ENCODE measurements at places on chromosomes 2 and 18.
A peak's percentile ranks its signal among the peaks of the same experiment; 100 is the strongest.

- no peak for DNase-seq
Observed at GRCh38 chr18:22185273-22185672, 15.9 kb downstream of the GATA6 start.

DNA sequence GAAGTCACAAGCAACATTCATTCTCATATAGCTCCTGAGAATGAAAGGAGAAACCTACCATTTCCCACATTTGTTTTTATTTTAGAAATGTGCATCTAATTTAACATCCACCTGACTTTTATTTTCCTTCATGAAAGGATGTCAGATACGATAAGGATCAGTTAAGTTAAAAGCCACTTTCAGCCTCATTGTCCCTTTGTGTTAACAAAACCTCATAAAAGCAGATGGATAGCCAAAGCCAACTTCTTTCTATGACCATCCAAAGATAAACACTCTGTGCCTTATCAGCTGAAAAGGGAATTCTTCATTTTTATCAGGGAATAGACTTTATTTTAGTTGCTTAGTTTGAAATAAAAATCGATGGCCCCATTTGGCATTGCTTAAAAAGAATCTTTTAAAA lies 25.7 kb upstream of the RIT2 start:
- DNase-seq = no peak

DNA sequence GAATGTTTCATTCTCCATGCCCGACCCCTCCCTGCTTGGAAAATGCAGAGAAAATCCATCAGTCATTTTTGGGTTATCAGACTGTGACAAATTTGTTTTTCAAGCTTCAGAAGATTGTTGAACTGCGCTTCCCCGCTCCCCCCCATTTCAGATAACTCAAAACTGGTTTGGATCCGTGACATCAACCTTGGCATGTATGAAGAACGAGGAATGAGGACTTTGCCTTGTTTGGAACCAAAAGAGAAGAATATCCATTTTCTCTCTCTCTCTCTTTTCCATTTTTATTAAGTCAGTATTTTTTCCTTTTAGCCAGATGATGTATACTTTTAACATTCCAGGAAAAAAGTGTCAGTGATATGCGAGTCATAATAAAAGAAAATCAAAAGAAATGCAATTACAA lies 171.6 kb downstream of the BCL2 start:
- DNase-seq = no peak

DNA sequence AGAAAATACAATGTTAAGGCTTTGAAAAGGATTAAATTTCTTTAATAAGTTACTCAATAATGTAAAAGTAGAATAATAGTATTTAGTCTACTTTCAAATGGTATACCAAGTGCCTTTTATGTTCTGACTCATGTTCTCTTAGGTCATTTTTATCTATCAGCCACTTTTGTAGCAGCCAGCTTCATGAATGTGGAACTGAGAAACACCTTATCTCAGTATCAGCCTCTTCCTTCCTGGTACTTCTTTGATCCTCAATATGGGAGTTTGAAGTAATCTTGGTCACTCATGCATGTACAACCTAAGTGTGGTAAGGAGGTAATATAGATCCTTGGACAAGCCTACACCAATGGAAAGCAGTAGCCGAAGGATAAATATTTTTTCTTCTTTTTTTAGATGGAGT lies 180.4 kb upstream of the NRXN1 start:
- DNase-seq = no peak

DNA sequence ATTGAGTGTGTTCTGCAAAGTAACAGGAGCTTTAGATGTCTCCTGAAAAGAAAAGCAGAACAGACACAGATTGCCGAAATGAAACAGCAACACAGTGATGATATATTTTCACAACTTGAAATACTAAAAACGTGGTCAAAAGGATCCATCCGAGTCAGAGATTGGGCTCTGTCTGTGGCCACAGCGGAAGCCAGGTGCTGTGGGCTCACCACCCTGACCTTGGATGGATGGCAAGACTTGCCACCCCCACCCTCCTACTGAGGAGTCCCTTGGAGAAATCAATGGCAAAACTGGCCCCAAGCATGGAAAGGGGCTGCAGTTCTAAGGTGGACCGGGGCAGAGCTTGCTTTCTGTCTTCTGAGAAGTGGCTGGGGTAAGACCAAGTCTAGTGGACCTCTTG lies 31.4 kb upstream of the ACKR3 start:
- no peak for DNase-seq

GRCh38 chr18:48996901-48997463 lies 46.2 kb upstream of the SMAD7 start:
- DNase-seq = peak; percentile 70

- no peak for DNase-seq
Observed at GRCh38 chr18:3225588-3225987, 5.8 kb upstream of the MYOM1 start.

DNA sequence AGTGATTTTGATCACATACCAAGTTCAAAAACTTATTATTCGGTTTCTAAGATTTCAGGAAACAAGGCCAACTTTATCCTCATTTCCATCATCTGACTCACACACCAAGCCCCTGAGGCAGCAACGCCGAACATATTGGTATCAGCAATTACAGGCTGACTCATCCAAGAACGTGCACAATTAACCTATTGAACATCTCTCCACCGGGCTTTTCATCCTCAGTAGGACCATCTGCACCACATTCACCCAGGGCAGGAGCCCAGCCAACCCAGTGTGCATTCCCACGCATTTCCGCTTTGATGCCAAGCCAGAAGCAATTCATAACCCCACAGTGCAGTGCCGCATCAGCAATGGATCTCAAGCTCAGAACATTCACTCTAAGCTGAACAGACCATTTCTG lies 52.9 kb downstream of the SCG2 start:
- no peak for DNase-seq

DNA sequence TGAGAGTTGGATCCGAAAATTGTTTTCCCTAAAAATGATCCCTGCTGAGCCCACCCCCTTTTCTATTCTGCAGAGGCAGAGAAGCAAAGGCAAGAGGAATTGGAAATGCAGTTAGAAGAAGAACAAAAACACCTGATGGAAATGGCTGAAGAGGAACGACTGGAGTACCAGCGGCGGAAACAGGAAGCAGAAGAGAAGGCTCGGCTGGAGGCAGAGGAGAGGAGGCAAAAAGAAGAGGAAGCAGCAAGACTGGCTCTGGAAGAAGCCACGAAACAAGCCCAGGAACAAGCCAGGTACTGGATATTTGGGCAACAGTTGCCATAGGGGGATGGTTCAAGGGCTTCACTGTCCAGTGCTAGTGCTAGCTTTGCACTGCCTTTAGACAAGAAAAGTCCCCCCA lies 41.7 kb downstream of the SUMO1 start:
- no peak for DNase-seq

GRCh38 chr18:58726671-58727070 lies 55.4 kb downstream of the MALT1 start:
- DNase-seq = no peak

DNA sequence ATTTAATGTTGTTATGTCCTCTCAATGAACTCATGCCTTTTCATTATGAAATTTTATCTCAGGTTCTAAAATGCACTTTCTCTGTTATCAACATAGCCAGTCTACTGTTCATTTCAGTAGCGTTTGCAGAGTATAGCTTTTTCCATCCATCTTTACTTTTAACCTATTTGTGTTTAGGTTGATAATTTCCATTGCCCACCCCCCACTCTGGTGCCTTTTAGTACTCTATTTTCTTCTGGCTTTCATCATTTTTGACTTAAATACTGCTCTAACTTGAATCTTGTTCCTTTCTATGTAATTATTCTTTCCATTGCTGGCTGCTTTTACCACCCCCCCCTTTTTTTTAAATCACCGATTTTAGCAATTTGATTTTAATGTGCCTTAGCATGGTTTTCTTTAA lies 585.0 kb upstream of the LRATD1 start:
- DNase-seq = no peak

- DNase-seq = no peak
Observed at GRCh38 chr18:63322206-63322605, 2.6 kb upstream of the BCL2 start.

DNA sequence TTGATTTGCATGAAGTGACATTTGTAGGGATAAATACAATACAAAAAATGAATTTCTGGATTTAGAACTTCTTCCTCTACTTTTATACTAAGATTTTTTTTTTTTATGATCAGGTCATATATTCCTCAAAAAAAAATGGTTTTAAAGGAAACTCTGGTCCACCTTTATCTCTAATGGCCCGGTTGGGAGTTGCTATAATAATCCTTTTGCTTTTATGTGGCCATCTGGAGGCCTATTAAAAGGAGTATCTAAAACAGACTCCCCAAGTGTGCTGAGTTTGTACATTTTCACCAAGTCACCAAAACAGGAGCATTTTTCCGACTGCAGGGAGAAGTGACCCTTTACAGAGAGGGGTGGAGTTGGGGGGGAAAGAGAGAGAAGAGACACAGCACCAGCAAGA lies 329.2 kb upstream of the FIGN start:
- no peak for DNase-seq

DNA sequence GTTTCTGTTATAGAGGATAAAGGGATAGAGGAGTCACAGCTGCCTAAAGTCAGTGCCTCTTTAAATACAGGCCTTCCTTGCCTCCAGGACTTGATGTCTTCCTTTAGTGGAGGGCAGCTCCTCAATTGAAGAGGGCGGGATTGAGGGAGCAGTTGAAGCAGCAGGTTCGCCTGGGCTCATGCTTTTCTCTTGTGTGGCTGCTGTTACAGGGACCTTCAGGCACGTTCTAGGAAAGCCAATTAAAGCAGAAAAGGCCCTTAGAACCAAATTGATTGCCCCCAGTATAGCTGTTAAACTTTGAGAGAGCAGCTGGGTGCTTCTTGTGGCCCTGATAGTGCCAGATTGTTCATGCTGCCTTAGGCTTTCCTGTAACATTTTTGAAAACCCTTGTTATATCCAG lies 42.0 kb upstream of the LTBP1 start:
- DNase-seq = no peak

GRCh38 chr2:52181080-52181479 lies 1149.1 kb upstream of the NRXN1 start:
- no peak for DNase-seq

GRCh38 chr2:191740016-191740419 lies 62.1 kb downstream of the NABP1 start:
- DNase-seq = peak; percentile 68

DNA sequence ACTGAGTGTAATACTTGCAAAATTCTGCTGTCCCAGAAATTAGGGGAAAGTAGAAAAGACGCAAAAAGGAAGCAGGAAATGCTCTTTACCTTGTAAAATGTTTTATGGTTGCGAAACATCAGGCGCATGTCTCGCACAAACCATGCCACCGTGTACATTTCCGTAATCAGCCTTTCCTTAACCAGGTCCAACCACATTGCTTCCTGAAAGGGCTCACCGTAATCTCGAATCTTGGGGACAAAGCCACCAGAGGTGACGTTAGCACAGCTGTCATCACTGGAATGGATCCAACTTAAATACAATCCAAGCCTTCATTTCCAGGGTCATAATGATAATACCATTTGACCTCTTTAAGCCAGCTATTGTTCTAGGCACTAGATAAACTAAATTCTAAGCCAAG lies 49.3 kb downstream of the SP110 start:
- peak; percentile 15 for DNase-seq

DNA sequence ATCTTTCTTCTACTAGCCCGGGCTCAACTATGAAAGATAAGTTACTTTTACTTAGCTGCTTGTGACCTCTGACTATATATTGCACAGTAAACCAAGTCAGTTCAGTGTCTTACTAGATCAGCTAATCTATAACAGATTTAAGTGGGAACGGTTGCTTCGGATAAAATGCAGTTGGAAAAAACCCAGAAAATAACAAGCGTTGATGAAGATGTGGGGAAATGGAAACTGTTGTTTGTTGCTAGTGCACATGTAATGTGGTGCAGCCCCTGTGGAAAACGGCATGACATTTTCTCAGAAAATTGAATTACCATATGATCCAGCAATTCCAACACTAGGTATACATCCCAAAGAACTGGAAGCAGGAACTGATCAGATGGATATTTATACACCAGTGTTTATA lies 248.5 kb downstream of the PRKCE start:
- DNase-seq = no peak

DNA sequence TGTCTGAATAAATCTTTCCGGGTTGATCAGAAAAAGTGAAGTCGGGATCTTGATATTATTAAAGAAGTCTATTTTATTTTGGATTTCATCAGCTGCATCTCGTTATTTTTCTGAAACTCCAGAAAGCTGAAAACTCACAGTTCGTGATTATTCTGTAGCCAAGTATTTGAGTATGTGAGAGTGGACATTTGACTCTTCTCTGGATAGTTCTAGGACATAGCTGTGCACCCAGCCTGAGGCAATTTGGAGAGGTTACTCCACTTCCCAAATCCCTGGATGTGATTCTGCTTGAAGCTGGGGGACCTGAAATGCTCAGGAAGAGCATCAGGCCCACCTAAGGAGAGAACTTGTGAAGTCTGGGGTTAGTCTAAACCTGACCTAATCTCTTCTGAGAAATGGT lies 117.6 kb upstream of the PID1 start:
- no peak for DNase-seq
